Fibroblast of villous mesenchyme (primary cell): ENCODE measurements at places on chromosomes 2 and 18. TPM values are rescaled to one million over a fixed set of nuclear protein-coding genes. Genes with fewer than 3 reads are reported as not detected.
A peak's percentile ranks its signal among the peaks of the same experiment; 100 is the strongest.

GRCh38 chr18:980586-980985, 75.9 kb downstream of the ADCYAP1 start:
- DNase-seq, result no peak

CYRIA gene
- 0.43 and 0.97 TPM in 2 replicates for total RNA-seq

DNA sequence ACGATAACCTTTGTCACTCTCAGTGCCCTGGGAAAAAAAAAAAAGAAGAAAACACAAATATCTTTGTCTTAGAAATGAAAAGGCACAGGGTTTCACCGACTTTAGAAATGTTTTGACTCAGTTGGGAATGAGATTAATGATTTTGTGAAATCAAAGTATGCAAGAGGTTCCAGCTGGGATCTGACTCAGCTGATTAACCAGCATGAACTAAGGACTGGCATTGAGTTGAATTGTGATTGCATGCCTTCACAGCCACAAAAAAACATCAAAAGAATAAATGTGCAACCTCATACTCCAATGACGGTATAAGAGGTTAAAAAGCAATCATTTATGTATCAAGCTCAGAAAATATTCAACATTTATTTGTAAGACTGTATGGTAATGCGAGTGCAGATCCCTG, 566.6 kb upstream of the DSEL start:
- peak; percentile 38 for DNase-seq

C2orf78 gene
- not detected in 2 replicates for total RNA-seq

DNA sequence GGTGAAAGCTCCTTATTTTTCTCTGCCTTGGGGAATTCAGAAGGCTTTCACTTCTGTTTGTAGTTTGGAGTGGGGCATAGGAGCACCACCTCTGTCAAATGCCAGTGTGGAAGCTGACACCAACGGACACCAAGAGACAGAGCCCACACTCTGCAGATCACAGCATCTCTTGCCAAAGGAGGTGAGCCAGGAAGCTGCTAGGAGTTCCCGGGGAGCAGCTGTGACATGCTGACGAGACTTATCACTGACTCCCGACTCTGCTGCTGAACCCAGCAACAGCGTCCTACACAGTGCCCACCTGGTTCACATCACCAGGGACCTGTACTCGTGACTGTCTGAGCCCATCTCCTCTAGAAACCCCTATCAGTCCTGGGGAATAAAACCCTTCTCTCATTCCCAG, 8.1 kb downstream of the TEX51 start:
- no peak for DNase-seq
